ENCODE measurements at places on chromosomes 1 and 21.
A peak's percentile ranks its signal among the peaks of the same experiment; 100 is the strongest.

- no peak for DNase-seq
These were observed 28.4 kb downstream of the RRP1B start for GRCh38 chr21:43687566-43688399.

GRCh38 chr1:29382851-29383745 is 146.8 kb downstream of the PTPRU start:
- DNase-seq, result no peak

GRCh38 chr1:168110896-168111545 is 25.7 kb downstream of the GPR161 start:
- no peak for DNase-seq

DNA sequence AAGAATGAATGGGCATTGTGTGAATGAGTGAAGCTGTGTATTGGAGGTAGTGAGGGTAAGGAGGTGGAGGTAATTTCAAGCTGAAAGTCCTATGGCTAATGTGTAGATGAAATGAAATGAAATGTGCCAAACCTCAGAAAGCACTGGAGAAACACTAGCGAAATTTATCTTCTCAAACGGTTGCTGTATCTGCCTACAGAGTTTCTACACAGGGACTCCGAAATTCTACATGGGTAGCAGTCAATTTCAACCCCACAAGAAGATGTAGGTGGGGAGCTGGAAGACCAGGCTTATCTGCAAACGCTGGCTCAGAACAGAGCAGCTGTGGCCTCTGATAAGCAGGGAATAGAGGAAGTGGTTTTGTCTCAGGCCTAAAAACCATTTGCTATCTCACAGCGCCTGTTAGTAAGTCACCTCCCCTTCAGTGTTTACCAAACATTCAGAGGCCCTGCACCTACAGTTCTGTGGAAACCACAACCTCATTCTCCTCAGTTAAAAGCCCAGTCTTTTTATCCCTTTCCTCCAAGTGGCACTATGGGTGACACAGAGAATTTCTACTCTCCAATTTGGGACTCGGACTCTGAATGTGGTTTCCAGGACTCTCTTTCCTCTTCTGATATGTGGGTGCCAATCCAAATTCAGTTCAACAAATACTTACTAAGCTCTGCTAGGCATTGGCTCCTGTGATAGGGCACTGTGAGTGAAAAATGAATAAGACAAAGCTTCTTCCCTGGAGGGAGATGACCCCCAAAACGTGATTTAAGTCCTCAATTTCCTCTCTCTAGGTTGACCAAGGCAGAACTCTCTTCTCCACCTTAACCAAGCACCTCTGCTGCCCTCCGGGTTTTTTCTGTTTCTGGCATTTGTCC is 17.2 kb upstream of the SLAMF6 start:
- peak; percentile 31 for DNase-seq

DNA sequence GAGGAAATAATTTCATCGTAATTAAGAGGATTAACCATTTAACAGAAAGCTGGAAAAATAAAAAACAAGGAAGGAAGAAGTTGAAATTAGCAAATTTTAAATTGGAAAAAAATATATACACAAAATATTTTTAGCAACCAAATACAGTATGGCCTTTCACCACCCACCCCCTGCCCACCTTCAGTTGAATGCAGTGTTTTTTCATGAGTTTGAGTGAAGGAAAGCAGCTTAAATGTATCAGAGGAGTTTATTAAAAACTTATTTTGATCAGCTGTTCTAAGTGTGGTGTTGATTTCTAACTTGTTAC is 249.2 kb downstream of the DNM3 start:
- no peak for DNase-seq

DNA sequence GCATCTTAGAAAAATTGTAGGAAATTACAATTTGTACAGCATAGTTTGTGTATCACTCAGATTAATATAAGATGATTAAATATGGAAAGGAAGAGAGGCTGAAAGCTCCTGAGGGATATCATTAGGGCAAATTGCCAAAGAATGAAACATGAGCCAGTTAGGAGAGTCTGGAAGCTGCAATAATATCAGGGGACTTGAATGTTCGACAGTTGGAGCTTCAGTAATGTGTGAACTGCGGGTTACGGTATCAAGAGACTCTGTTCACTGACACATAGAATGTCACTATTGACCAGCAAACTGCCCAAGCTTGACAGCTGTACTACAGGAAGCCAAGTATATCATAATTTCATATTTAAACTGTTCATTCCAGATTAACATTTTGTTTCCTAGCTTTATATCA is 157.2 kb downstream of the DENND1B start:
- DNase-seq, result no peak

GRCh38 chr1:2121101-2121691 is 71.0 kb downstream of the PRKCZ start:
- no peak for DNase-seq

GRCh38 chr1:169124459-169124858 is 18.0 kb downstream of the ATP1B1 start:
- DNase-seq, result no peak

DNA sequence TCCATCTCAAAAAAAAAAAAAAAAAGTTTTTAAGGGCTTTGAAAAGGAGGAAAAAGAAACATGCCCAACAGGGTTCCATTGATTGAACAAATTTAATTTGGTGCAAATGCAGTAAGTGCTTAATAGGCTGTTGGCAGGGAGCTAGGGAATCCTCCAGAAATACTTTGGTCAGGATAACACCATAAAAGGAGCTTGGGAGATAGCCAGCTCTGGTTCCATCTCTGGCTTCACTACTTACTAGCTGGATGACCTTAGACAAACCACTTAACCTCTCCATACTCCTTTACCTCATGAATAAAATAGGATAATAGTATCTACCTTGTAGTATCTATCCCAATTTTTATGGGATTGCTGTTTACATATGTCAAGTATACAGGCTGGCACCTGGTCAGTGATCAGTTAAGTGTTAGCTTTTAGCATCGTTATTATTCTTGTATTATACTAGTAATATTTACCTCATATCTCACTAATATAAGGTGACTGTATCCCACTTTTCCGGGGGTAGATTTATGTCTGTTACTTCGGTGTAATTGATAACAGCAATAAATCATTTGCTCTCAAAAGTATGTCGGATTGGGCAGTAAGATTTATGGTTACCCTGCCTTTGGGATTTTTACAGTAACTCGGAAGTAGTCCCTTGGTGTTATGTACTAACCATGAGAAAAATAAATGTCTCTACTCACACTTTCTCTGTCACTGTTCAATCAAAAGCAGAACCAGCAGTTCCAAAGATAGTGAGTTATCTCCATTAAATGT is 36.4 kb downstream of the BTG3 start:
- DNase-seq, result no peak

- DNase-seq, result peak; percentile 15
These were observed 1.4 kb upstream of the VAMP4 start for GRCh38 chr1:171743081-171743870.

GRCh38 chr1:54371942-54372275 is 34.3 kb downstream of the SSBP3 start:
- DNase-seq, result no peak

GRCh38 chr1:77796695-77797405 is 17.4 kb downstream of the MIGA1 start:
- no peak for DNase-seq

- no peak for DNase-seq
These were observed 341.0 kb upstream of the NEGR1 start for GRCh38 chr1:72623299-72623708.

DNA sequence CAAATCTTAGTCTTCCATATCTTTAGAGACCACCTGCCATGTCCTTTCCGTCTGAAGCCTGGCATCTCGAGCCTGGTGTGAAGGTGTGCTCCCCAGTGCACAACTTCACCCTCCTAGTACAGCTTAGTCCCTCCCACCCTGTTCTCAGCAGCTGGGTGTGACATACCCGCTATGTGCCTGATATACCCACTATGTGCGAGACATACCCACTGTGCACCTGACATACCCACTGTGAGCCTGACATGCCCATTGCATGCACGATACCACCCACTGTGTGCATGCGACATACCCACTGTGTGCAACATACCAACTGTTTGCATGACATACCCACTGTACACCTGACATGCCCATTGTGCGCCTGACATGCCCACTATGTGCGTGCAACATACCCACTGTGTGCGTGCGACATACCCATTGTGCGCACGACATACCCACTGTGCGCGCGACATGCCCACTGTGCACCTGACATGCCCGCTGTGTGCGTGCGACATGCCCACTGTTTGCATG is 3.0 kb upstream of the RRP1 start:
- DNase-seq, result no peak

DNA sequence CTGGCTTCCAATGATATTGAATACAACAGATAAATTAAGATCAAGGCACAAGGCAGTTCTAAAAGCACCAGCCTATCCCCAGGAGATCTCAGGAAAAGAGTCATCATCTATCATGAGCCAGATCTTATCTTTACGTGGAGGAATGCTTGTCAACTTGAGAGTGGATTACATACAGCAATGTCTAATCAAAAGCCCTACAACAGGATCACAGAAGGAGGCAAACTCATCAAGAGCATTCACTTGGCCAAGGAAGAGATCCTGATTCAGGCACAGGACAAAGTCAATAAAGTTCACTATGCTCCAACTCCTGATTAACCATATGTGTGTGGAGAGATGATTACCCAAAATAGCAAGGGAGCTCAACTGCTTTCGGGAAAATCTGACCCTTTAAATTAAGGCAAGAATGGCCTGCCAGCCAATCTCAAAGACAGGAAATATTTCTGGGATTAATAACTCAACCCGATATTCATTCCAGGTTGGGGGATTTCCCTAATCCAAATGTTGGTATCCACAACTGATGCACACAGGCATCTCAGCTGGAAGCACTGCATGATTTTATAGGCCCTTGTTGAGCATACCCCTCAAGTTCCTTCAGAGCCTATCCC is 33.7 kb downstream of the TBX15 start:
- DNase-seq, result no peak

- DNase-seq, result no peak
These were observed 20.8 kb downstream of the LRP8 start for GRCh38 chr1:53307037-53307436.

- DNase-seq, result peak; percentile 70
These were observed 8.4 kb upstream of the KCNN3 start for GRCh38 chr1:154878371-154879037.

GRCh38 chr1:6509919-6510291 is 18.4 kb upstream of the PLEKHG5 start:
- DNase-seq, result no peak

DNA sequence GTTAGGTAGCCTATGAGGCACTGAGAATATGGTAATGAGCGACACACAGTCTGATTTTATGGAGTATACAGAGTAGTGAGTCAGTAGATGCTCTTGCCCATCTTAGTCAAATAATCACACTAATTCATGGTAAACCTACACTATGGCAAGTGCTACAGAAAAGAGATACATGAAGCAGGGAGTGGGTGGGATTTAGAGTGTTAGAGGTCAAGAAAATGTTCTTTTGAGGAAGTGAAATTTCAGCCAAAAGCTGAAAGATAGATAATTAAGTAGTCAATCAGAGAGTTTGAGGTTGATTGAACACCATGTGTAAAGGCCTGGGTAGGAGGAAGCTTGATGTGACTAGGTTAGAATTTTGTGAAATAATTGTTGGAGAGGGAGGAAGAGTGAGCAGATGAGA is 14.7 kb downstream of the MDM4 start:
- DNase-seq, result no peak

GRCh38 chr1:227733751-227734545 is 1.2 kb downstream of the JMJD4 start:
- no peak for DNase-seq

- no peak for DNase-seq
These were observed 278.0 kb downstream of the MRPL39 start for GRCh38 chr21:25329227-25329825.

GRCh38 chr1:179151908-179152682 is 70.2 kb downstream of the TOR3A start:
- no peak for DNase-seq

- no peak for DNase-seq
These were observed 30.7 kb downstream of the MRAP start for GRCh38 chr21:32329331-32329730.

DNA sequence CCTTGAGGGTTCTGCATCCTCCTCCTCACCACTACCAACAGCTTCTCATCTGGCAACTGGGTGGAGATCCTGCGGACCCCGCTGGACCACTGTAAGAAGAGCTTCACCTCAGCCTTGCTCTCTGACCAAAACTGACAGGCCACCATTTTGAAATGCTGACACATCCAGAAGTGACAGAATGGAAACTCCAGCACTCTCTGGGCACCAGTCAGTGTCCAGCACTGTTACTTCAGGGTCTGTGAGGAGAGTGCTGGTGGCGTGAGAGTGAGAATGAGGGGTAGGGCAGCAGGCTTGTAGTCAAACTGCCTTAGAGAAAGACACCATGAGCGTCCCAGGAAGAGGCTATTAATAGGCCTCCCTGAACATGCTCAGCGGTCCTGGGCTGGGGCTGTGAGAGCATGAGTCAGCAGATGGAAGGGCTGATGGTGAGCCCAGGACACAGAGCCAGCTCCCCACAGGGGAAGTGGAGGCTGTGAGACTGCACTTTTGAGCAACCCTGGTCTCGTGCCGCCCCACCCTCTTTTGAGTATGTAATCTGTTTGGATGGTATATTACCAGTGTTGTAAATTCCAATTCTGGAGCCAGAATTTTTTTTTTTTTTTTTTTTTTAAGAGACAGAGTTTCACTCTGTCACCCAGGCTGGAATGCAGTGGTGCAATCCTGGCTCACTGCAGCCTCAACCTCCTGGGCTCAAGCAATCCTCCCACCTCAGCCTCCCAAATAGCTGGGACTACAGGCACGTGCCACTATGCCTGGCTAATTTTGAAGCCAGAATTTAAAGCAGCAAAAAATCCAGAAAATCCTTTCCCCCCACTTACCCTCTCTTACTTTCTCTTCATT is 34.4 kb upstream of the SLC30A1 start:
- DNase-seq, result no peak

- no peak for DNase-seq
These were observed 25.7 kb downstream of the ERG start for GRCh38 chr21:38472412-38473108.

DNA sequence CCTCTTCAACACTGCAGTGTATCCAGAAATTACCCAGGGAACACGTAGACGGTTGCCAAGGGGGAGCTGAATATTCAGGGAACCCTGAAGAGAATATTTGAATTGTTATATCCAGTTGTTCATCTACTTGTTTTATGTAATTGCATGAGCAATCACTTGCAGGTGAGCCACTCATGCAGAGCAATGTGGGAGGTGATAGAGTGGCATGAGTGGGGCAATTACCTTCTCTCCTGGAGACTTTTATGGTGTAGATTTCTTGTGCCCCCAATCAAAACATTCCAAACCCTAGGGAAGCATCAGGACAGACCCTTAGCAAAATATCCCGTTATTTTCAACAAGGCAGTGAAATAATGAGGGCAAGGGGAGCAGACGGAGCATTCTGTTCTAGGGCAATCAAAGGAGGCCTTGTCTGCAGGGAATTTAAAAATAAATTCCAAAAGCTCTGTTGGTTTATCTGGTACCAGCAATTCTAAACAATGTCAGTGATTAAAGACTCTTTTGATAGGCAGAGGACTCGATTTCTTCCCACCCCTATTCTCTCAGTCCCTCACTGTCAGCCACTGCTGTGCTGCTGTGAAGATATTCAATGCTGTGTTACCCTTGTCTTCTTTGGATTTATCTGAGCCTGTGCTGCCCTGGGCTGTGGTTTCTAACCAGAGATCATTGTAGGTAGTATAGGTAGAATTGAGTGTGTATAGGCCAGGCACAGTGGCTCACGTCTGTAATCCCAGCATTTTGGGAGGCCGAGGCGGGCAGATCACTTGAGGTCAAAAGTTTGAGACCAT is 180.2 kb upstream of the MAP1LC3C start:
- DNase-seq, result no peak

GRCh38 chr1:116847688-116848531 is 61.8 kb upstream of the PTGFRN start:
- DNase-seq, result no peak

- no peak for DNase-seq
These were observed 88.8 kb upstream of the TTC34 start for GRCh38 chr1:2890221-2890850.

GRCh38 chr1:209539576-209539975 is 43.9 kb upstream of the CAMK1G start:
- DNase-seq, result no peak

Measured in stimulated activated CD4-positive, alpha-beta T cell treated with anti-CD3 and anti-CD28 coated beads, TNF-alpha, amount 100 ng/mL, for 24 hours (primary cell).